ENCODE measurements at places on chromosomes 7 and 10. TPM values are rescaled to one million over a fixed set of nuclear protein-coding genes. Genes with fewer than 3 reads are reported as not detected.

The LIPN gene
- not detected for total RNA-seq

DNA sequence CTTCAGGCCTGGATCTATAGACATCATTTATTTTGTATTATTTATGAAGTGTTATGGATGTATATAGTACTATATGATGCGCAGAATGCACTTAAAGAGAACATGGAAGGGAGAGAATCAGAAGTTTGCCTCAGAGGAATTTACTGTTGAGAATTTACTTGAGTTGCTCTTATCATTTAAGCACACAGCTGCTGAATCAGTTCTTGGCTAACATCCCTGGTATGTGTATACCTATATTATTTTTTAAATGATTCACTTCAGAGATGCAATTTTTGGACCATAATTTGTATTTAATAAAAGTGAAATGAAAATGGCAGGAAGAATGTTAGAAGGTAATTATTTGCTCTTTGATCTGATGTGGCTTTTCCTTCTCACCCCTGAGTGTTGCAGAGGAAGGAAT lies 191.6 kb downstream of the BICC1 start:
- no peak for DNase-seq

The PRSS37 gene
- total RNA-seq = not detected

DNA sequence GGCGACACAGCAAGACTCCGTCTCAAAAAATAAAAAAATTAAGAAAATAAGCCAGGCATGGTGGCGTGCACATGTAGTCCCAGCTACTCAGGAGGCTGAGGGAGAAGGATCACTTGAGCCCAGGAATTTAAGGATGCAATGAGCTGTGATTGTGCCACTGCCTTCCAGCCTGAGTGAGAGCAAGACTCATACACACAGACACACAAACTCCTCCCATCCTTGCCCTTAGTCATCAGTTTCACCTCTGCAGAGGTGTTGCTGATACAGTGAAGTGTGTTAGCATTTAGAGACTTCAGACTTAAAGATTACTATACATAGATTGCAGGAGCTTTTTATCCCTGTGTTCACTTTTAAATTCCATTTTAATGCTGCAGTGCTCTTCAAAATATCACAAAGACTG lies 5.5 kb upstream of the H2AZ2 start:
- DNase-seq = no peak

DNA sequence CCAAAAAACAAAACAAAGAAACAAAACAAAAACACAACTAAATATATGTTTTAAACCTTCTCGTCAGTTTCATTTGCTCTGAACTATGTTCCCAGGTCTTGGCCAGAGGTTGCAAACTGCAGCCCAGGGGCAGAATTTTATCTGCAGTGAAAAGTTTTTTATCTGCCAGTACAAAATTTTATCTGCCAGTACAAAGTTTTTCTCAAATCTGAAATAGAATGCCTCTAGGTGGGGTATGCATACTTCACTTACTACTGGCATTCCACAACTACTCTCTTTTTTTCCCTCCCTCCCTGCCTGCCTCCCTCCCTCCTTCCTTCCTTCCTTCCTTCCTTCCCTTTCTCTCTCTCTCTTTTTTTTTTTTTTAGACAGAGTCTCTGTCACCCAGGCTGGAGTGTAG lies 9.4 kb upstream of the CLDN3 start:
- no peak for DNase-seq

- peak; percentile 49 for DNase-seq
Observed at GRCh38 chr7:1647961-1648672, 22.0 kb upstream of the ELFN1 start.

- DNase-seq = no peak
Observed at GRCh38 chr10:20993389-20993788, 96.3 kb upstream of the NEBL start.

- no peak for DNase-seq
Observed at GRCh38 chr10:11299125-11299524, 281.5 kb downstream of the CELF2 start.

The C10orf105 gene
- total RNA-seq = 0.07 TPM

The OPALIN gene
- total RNA-seq = not detected

DNA sequence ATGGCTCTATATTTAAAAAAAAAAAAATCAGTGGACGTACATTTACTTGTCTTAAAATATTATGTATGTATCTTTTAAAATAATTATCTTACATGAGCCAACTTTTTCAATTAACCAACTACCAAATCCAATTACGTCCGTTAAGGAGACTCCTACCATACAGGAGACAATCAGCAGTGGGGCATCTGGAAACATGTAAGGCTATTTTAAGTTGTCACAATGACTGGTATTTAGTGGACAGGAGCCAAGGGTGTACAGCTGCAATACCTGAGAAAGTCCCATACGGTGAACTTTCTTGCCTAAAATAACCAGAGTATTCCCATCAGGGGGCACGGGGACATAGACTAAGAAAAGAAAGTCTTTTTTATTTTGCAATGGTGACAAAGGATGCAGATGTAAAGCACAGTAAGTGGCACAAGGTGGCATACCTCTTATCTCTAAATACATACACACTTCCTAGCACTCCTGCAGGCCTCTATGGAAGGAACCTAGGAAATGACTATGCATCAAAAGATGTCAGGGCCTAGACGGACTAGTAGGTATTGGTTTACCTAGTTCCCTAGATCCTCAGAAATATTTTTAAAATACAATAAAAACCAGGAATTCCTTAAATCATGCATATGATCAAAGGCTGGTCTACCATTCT lies 16.0 kb upstream of the TLL2 start:
- no peak for DNase-seq

The RBM20 gene
- 0.13 TPM for total RNA-seq

- peak; percentile 20 for DNase-seq
Observed at GRCh38 chr10:89793649-89794254, 92.4 kb downstream of the KIF20B start.

The ARHGAP22 gene
- 2.1 TPM for total RNA-seq

The LIPK gene
- total RNA-seq = not detected

The CDC14C gene
- not detected for total RNA-seq

- no peak for DNase-seq
Observed at GRCh38 chr7:125316466-125316865, 386.8 kb upstream of the POT1 start.

The DNAJC12 gene
- total RNA-seq = 77.3 TPM

DNA sequence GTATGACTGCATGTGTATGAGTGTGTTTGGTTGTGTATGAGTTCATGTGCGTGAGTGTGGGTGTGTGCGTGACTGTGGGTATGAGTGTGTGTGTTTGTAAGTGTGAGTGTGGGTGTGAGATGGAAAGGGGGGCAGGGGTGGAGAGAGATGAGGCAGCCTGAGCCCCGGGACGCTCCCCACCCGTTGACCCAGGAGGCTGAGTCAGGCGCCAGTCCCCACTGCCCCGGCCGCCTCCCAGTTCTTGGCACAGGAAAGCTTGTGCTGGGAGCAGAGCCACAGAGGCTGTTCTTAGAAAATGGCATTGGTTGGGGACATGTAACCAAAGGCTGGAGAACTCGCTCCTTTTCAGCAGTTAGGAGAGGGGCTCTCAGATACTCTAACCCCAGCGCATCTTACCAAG lies 27.8 kb upstream of the NUB1 start:
- DNase-seq = peak; percentile 88

The DYNC1I1 gene
- total RNA-seq = 42.6 TPM

GRCh38 chr10:70222340-70222794 lies 10.9 kb downstream of the PPA1 start:
- no peak for DNase-seq

- DNase-seq = no peak
Observed at GRCh38 chr7:111711426-111712065, 149.3 kb upstream of the IMMP2L start.

DNA sequence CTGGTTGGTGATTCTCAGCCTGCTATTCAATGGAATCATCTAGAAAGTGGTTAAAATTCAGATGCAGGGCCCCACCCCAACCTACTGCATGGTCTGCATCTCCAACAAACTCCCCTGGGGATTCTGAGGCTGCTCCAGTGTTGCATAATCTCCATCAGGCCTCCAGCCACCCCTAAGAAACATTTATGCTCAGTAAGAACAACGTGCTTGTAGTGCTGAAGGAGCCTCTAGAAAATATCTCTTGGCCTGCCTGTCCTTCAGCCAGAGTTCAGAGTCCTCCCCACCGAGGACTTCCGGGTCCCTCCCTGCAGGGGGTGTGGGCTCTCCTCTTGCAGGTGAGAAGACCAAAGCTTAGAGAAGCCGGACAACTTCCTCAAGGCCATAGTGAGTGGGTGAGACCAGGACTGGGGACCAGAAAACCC lies 159.8 kb downstream of the SH3PXD2A start:
- DNase-seq = no peak

The PLEKHS1 gene
- not detected for total RNA-seq

DNA sequence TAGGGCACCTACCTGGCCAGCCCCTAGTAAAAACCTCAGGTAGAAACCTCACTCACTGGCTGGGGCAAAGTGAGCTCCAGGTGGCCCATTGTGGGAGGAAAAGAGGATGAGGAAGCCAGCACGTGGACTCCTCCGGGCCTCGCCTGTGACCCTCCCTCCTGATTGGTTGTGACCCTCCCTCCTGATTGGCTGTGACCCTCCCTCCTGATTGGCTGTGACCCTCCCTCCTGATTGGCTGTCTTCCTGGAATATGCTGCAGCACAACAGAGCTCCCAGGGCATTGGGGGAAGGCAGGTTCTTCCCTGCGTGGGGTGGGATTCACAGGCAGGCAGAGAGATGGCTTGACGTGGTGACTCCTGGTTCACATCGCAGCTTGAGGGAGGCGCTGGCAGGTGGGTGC lies 343.0 kb downstream of the GLRX3 start:
- DNase-seq = no peak

- DNase-seq = no peak
Observed at GRCh38 chr10:44659320-44659719, 251.8 kb upstream of the TMEM72 start.

DNA sequence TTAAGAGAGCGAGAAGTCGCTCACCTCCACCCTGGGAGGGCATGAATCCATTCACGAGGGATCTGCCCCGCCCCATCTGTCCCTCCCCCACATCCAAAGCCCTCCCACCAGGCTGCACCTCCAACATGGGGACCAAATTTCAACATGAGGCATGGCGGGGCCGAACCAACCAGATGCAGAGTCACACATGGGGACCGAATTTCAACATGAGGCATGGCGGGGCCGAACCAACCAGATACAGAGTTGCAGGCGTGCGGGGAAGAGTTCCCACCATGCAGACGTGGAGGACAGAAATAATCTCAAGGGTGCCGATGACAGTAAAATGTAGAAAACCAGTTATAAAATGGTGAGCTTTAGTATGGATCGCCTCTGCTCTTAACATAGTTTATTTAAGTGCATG lies 564.4 kb downstream of the DNAJB6 start:
- no peak for DNase-seq

- DNase-seq = no peak
Observed at GRCh38 chr10:73899423-73899822, 11.5 kb upstream of the PLAU start.

- no peak for DNase-seq
Observed at GRCh38 chr7:65731562-65732035, 141.3 kb upstream of the VKORC1L1 start.

DNA sequence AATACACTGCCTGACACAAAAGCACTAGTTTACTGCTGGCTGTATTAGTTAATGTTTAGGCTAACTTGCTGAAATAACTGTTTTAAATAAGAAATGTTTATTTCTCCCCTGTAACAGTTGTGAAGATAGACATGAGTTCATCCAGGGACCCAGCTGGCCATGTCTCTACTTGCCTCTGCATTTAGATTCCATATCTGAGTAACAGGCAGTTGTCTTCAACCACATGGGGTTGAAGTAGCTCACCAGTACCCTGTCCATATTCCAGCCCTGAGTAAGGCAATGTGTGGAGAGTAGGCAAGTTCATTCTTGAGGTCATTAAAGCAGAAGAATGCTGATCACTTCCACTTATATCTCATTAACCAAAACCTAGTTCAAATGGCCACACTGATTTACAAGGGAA lies 31.1 kb upstream of the RSBN1L start:
- DNase-seq = no peak

Measured in adrenal gland (tissue), 19 donors.